Activated CD8-positive, alpha-beta memory T cell treated with anti-CD3 and anti-CD28 coated beads for 48 hours (primary cell): ENCODE measurements at places on chromosomes 5 and 9.

DNA sequence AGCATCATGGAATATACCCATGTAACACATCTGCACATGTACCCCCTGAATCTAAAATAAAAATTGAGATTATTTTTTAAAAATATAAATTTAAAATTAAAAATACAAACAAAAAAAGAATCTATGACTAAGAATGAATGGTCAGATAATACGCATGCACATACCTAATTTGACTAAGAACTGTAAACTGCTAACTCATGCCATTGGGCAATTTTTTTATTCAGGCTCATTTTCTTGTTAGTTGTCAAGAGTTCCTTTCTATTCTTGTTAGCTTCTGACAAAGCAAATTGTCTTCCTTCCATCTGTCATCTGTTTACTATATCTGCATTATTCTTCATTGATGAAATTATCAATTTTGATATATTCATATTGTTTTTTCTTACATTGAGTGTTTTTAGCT, 69.5 kb upstream of the HAND1 start:
- no peak for DNase-seq

GRCh38 chr5:14357441-14357840, 214.3 kb downstream of the TRIO start:
- no peak for DNase-seq

DNA sequence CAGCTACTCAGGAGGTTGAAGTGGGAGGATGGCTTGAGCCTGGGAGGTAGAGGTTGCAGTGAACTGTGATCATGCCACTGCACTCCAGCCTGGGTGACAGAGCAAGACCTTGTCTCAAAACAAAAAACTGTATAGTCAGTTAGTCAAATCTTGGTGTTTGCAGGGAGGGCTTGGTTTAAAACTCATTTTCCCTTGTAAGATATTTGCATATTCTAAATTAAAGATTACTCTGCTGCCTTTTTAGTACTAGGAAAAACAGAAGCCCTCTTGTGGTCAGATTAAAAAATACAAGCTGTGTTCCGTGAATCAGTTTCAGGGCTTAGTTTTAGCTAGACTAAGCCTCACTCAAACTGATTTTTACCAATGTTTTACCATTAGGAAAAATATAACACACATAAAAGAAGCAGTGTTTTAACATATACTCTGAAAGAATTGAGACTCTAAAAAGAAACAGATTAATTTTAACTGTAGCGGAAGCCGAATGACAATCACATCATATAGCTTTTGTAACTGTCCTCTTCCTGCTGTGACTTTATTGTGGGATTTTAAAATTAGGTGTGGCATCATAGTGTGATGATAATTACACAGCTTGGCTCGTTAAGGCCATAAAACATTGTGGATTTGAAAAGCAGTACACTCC, 84.9 kb upstream of the BASP1 start:
- DNase-seq, result no peak

DNA sequence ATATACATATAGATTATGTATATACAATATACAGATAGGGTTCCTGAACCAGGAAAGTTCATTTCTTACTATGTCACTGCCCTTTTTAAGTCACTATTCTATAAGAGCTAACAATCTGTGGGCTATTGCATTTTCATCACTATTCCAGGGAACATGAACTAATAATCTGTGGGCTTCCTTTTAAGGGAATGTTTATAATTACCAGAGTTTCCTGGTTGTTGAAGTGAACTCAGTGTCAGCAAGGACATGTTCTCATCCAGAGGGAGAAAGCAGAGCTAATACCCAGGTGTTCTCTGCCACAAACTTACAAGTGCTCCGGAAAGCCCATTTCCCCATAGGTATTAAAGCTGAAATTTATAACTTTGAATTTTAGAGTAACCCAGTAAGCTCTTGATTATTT, 69.6 kb downstream of the CWC27 start:
- DNase-seq, result no peak

DNA sequence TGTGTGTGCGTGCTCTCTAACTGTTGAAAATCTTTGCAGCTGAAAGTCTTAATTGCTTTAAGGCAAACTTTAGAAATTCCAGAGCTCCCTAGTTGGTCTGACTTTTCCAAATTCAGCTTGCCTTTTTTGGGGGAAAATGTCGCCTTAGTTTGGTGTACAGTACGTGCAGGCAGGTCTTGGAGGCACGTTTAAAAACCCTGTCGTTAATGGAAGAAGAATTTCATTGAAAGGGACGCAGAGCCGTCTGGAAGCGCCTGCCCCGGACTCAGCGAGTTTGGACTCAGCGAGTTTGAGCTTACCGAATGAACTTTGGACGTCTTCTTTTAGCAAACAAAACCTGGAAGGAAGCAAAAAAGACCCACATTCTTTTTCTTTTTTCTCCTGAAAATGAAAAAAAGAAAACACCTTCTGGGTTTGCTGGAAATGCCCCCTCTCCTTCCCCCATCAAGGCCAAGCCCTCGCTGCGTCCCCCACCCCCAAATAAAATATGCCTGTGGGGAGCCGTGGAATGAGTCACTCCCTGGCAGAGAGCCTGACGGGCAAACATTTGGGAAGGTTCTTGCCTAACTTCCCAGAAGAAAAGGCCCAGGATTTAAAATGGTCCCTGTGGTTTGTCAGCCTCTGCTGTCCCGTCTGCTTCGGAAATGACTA, 1.5 kb downstream of the NEK6 start:
- no peak for DNase-seq

DNA sequence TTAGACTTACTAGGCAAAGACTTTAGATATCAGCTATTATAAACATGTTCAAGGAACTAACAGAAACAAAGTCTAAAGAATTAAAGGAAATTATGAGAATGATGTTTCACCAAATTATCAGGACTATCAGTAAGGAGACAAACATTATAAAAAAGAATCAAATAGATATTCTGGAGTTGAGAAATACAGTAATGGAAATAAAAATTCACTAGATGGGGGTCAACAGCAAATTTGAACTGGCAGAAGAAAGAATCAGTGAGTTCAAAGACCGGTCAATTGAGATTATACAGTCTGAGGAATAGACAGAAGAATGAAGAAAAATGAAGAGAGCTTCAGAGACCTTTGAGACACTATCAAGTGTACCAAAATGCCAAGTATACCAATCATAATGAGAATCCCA, 9.6 kb upstream of the IL13 start:
- no peak for DNase-seq

DNA sequence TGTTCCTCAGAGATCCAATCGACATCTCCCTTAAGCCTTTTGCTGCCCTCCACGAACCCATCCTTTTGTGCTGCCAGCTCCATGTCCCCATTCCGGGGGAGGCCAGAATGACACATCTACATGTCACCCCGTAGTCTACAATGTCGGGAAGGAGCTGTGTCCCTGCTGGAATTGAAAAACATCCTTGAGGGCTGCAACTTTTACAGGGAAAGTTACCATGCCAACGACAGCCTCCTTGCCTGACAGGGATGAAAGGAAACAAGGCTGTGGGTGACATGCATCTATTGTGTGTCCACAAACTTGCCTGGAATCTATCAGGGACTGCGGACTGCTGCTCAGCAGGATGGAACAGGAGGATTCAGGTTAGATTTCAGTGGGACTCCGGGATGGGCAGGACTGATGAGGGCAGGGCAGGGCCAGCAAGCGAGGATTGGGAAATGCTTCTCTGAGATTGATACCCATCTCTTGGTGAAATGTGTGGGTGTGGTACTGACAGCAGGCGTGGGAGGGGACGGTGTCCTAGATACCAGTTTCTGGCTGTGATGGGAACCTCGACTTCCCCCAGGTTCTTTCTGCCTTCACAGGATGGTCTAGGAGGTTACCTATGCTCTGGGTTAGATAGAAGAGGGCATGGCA, 25.5 kb downstream of the EGR1 start:
- no peak for DNase-seq

GRCh38 chr5:32326216-32326772, 13.6 kb upstream of the MTMR12 start:
- no peak for DNase-seq
